ENCODE measurements at places on chromosomes 7 and 10.

GRCh38 chr7:102066476-102066875, 220.2 kb upstream of the SH2B2 start:
- DNase-seq, result no peak

DNA sequence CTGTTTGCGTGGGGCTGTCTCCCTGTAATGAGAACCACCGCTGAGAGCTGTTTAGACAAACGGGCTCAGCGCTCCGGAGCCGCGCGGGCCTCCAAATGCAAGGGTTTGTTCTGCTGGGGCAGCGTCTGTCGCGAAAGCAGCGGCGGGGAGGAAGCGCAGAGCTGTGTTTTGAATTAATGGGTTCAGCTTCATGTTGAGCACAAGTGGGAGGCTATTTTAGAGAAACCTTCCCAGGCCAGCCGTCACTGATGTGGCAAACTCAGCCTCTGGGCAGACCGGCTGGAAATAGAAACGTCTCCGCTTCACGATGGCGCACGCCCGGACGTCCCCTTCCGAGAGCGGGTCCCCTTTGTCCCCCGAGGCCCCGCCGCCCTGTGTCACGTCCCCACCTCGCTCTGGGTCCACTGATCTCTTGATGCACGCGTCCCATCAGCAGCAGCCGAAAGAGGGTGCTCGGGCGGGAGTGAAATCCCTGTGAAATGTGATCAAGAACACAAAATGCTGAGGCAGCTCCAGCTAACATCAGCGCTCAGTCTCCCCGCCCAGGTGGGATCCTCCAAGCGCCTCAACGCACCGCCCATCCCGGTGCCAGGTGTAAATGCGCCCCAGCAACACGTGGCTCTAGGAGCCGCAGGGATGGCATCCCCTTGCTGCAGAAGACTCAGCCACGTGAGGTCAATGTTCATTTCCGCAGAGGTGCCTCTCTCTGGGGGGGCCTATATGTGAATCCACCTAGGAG, 44.9 kb downstream of the BAMBI start:
- peak; percentile 71 for DNase-seq

- no peak for DNase-seq
These were observed 75.8 kb upstream of the LRRC17 start for GRCh38 chr7:102836977-102837376.

GRCh38 chr10:24645784-24646183, 77.9 kb downstream of the ARHGAP21 start:
- DNase-seq, result no peak

DNA sequence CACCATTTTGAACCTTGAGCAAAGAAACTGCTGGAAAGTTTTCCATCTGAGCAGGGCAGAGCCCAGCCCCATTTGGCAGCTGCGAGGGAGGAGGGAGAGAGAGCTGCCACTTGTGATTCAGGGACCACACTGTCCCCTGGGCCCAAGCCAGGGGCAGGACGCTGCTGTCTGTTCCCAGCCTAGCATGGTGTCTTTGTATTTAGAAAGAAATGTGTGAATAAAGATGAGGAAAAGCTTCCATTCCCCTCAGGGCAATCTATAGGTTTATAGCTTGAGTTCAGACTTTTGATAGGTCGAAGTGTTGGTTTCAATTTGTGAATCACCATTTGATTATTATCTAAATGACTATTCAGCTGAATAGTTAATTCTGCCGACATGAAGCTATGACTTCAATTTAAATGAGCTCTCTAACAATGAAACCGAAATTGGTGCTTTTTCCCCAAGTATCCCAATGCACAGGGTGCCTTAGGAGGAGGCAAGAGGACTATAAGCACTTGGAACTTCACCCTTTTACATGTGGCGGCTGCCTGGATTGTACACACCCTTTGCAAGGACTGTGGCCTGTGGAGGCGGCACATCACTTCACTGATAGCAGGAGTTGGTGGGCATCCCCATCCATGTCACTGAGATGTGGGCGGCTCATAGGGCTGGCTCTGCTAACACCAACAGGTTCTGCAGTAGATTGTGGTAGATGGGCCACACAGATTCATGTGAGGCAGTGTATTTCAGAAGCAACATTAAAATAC, 223.5 kb downstream of the CCDC3 start:
- DNase-seq, result no peak

DNA sequence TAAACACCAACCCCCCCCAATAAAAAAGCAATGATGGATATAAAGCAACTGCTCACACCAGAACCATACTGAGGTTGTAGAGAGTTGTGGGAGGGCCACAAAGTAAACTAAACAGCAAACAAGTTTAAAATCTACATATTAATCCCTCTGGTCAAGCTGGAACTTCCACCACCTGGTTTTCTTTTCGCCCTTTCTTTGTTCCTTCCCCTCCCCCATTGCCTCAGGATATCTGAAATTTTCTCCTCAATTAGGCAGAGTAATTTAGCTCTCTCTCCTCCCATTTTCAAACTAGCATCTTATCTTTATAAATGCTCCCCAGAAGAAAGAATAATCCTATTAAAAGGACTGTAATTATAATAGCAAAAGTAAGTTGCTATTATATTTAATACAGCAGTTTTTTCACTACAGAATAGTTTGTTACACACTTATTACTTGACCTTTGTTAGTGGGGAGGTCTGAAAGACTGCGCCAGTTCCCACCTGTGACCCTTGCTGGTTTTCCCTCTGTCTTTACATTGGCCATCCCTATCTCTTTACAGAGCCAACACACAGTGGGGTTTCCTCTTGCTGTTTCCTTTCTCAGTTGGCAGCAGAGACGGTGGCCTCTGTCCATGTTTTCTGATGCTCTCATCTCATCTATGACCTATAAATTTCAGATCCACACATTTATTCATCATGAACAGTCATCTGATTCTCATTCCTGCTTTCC, 235.4 kb downstream of the RNLS start:
- no peak for DNase-seq

Measured in left forelimb (tissue), 1 donor.